HFFc6 (cell line): ENCODE measurements at places on chromosomes 3 and 15. TPM values are rescaled to one million over a fixed set of nuclear protein-coding genes. Genes with fewer than 3 reads are reported as not detected.

DNA sequence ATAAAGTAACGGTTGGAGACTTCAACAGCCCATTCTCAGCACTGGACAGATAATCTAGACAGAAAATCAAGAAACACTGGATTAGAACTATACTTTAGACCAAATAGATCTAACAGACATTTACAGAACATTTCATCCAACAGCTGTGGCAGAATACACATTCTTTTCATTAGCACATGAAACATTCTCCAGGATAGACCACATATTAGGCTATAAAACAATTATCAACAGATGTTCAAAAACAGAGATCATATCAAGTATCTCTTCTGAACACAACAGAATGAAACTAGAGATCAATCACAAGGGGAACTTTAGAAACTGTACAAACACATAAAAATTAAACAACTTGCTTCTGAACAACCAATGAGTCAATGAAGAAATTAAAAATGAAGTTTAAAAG is 133.3 kb downstream of the ADAM10 start:
- no peak for DNase-seq
- peaks cover 73% of the 10 kb centered on the region for H3K36me3 ChIP-seq
- no peaks in the 10 kb centered on the region for H3K27me3 ChIP-seq
- no peak overlapping the region for H3K4me3 ChIP-seq

AP3B2 gene
- not detected in 3 replicates for total RNA-seq

DNA sequence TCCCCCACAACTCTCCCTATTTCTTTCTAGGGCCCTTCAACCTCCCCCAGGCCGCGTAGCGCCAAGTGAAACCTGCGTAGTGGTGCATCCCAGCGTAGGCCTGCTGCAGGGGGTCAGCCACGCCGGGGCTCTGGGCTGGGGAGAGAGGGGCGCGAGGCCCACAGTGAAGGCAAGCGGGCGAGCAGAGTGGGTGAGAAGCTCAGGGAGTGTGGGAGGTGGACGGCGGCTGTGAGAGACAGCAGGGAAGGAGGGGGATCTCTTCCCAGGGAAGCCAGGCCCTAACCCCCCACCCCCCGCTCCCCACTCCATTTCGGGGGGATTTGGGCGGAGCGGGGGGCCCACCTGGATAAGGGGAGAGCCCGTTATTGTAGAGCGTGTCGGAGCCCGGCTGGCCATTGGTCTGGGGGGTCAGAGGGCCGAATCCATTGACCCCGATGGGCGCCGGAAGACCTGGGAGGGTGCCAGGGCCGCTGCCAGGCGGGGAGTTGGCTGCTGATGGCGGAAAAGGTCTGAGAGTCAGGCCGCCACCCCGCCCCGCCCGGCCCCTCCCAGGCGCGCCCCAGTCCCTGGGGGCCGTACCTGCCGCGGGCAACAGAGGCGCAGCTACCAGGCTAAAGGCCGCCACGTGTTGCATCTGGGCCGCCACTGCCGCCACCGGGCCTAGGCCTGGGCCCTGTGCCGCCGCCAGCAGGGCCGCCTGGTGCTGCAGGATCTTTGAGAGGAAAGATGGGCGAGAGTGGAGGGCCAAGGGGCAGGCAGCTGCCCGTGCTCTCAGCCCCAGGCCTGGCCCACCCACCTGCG is 16.6 kb upstream of the PARP6 start:
- peaks cover 31% of the 10 kb centered on the region for H3K27me3 ChIP-seq
- DNase-seq = no peak
- no peaks in the 10 kb centered on the region for H3K36me3 ChIP-seq

GRCh38 chr3:52221563-52222318 is 3.7 kb downstream of the TLR9 start:
- no peak overlapping the region for H3K27ac ChIP-seq
- peaks cover 10% of the 10 kb centered on the region for H3K4me1 ChIP-seq
- no peak for DNase-seq
- H3K4me3 ChIP-seq = no peak overlapping the region

COL6A5 gene
- not detected in 2 replicates for total RNA-seq

- no peak overlapping the region for H3K27ac ChIP-seq
- peaks cover 9% of the 10 kb centered on the region for H3K4me1 ChIP-seq
- peaks cover 18% of the 10 kb centered on the region for H3K27me3 ChIP-seq
- H3K4me3 ChIP-seq = peak overlapping the region; percentile 76
- no peak for DNase-seq
Measured at GRCh38 chr15:78811825-78812183, 540 bp upstream of the ADAMTS7 start.

SATB1 gene
- 2.2 to 3.6 TPM (median 2.8 TPM) in 3 replicates for total RNA-seq

DNA sequence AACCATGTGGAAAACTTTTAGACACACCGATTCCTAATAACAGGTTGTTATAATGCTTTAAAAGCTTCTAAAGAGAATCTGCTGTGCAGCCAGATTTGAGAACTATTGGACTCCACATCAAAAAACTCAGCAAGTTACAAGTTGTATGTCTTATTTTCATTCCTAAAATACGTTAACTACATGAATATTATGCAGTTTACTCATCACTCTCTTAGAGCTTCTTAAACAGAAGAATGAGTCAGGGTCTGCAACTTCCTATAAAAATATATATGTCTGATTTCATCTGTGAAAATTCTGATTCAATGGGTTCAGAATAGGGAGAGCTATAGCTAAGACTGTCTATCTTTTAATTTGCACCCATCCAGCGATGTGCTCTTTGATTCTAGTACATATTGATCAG is 244.2 kb upstream of the EPHA3 start:
- no peaks in the 10 kb centered on the region; the same call in 1 of the 2 replicates for H3K27me3 ChIP-seq
- H3K4me1 ChIP-seq = no peaks in the 10 kb centered on the region; the same call in 1 of the 2 replicates
- H3K27ac ChIP-seq = no peak overlapping the region
- H3K36me3 ChIP-seq = no peaks in the 10 kb centered on the region; the same call in 1 of the 2 replicates
- no peak overlapping the region for H3K4me3 ChIP-seq

GRCh38 chr3:185549122-185549521 is 3.3 kb downstream of the LIPH start:
- no peaks in the 10 kb centered on the region for H3K36me3 ChIP-seq
- peak; percentile 98 for DNase-seq
- peak overlapping the region; percentile 57 for H3K4me3 ChIP-seq
- peak overlapping the region; percentile 64 for H3K27ac ChIP-seq

DNA sequence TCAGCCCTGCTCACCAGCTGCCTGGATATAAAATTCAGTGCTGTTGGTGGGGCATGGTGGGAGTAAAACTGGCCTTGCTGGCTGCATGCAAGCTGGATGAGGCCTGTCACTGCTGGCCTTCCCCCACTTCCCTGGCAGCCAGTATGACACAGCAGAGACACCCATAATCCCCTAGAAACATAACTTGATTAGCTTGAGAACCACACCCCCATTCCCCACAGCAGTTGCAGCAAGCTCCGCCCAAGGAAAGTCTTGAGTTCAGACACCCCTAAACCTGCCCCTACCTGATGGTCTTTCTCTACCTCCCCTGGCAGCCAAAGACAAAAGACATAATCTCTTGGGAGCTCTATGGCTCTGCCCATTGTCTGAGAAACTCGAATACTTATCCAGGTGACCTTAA is 405.1 kb upstream of the NECTIN3 start:
- no peak overlapping the region for H3K27ac ChIP-seq
- H3K4me3 ChIP-seq = no peak overlapping the region
- no peak for DNase-seq
- H3K36me3 ChIP-seq = peaks cover 46% of the 10 kb centered on the region

DNA sequence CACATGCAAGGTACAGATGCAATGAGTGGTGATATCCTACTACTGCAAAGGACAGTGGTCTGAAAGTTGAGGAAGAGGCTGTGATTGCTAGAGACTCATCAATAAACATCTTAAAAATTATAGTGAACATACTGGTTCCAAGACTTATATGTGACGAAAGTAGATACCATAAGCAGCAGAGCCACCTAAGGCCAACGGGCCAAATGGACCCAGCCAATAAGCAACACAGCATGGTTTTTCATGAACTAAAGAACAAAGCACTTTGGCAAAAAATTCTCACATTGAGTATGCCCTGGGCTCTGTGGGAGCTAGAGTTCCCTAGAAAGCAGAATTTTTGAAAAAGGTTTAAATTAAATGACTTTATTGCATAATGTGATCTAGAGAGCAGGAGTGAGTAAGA is 272.1 kb downstream of the SI start:
- no peak overlapping the region for H3K4me3 ChIP-seq
- no peak for DNase-seq
- no peaks in the 10 kb centered on the region for H3K4me1 ChIP-seq
- no peak overlapping the region for H3K27ac ChIP-seq
- no peaks in the 10 kb centered on the region for H3K27me3 ChIP-seq

DNA sequence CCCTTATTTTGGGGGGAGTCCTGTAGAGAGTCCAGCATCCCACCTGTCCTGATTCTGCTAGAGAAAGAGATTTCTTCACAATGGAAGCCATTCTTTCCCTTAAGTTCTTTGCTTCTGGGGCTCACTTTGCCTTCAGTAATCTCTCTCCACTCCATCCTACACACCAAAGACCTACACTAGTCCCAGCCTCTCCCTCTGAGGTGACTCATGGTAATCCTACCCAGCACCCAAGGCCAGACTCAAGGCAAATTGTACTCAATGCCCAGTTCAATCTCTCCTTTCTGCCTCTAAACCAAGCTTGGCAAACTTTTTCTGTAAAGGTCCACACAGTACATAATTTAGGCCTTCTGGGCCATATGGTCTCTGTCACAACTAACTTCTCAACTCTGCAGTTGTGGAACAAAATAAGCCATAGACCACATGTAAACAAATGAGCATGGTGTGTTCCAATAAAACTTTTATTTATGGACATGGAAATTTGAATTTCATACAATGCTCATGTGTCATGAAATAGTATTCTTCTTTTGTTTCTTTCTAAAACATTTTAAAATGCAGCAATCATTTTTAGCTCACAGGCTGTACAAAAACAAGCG is 72.5 kb downstream of the MRPL46 start:
- no peak overlapping the region for H3K4me3 ChIP-seq
- no peak for DNase-seq
- H3K27me3 ChIP-seq = peaks cover 4% of the 10 kb centered on the region
- no peaks in the 10 kb centered on the region for H3K36me3 ChIP-seq
- H3K4me1 ChIP-seq = peaks cover 29% of the 10 kb centered on the region
- no peak overlapping the region for H3K27ac ChIP-seq

DNA sequence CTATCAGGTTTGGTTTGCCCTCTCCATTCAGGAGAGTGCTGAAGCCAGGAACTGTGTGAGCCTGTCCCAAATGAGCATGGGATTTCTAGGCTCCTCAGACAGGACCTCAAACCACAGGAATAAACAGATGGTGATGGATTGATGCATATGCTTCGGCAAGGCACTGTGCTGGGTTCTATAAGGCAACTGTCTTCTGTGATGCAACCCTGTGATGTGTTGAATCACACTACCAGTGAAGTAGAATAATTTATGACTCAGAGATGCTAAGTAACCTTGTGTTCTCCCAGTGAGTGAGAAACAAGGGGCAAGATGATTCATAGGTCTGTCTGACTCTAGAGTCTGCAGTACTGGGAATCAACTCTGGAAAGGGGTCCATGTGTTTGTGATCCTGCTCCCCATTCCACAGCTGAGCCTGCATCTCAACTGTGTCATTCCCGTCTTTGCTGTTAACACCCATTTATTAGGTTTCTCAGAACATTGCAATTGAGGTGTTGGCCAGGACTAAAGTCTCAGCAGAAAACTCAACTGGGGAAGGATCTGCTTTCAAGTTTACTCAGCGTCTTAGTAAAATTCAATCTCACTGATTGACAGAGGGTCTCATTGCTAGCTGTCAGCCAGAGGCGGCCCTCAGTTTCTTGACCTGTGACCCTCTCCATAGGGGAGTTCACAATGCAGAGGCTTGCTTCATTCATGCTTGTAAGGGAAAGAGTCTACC is 510.1 kb upstream of the CFAP20DC start:
- H3K27ac ChIP-seq = peak overlapping the region; percentile 37; the same call in 1 of the 2 replicates
- H3K4me1 ChIP-seq = peaks cover 32% of the 10 kb centered on the region
- H3K4me3 ChIP-seq = no peak overlapping the region
- peaks cover 1% of the 10 kb centered on the region; the same call in 1 of the 2 replicates for H3K27me3 ChIP-seq
- peak; percentile 63 for DNase-seq

DUOXA2 gene
- not detected in 2 replicates for total RNA-seq

GRCh38 chr3:178086144-178086825 is 450.0 kb upstream of the KCNMB2 start:
- H3K27ac ChIP-seq = no peak overlapping the region
- DNase-seq = no peak
- peaks cover 30% of the 10 kb centered on the region for H3K4me1 ChIP-seq
- H3K4me3 ChIP-seq = no peak overlapping the region
- no peaks in the 10 kb centered on the region for H3K27me3 ChIP-seq

DNA sequence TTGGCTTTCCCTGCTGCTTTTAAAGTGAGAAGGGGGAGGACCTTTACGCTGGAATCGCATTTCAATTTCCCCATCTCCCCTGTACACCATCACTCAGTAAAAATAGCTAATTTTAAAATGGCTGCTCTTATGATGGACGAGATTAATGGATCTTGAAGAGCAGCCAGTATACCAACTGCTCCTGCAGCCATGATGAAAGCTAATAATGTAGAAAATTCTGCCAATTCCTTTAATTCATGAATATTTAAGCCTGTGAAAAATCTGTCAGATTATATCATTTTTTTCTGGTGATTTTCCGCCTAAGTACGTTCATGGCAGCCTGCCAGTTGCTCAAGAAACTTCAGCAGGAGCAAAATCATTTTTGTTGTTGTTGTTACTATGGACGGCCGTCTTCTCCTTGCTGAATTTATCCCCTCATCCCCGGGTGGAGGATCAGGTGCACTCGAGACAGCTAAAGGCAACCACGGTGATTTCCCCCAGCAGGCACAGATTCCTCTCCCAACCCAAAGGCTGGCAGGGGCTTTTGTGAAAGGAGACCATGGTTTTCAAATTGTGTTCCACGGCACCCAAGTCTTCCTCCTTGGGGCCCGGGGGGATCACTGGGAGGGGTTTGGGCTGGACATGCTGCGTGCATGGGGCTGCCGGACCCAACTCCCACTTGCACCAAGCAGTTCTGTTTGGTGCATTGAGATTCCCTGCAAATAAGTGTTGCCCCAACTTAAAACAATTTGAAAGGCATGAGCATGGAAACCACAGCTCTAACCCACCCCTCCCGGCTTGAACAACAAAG is 289.6 kb downstream of the UACA start:
- H3K27me3 ChIP-seq = peaks cover 52% of the 10 kb centered on the region
- H3K36me3 ChIP-seq = no peaks in the 10 kb centered on the region
- peaks cover 18% of the 10 kb centered on the region for H3K4me1 ChIP-seq
- no peak overlapping the region for H3K27ac ChIP-seq
- no peak overlapping the region for H3K4me3 ChIP-seq

GRCh38 chr15:92930776-92931175 is 30.7 kb downstream of the CHD2 start:
- no peaks in the 10 kb centered on the region for H3K27me3 ChIP-seq
- peak overlapping the region; percentile 5 for H3K4me3 ChIP-seq
- H3K4me1 ChIP-seq = peaks cover 71% of the 10 kb centered on the region
- H3K27ac ChIP-seq = peak overlapping the region; percentile 74

DNA sequence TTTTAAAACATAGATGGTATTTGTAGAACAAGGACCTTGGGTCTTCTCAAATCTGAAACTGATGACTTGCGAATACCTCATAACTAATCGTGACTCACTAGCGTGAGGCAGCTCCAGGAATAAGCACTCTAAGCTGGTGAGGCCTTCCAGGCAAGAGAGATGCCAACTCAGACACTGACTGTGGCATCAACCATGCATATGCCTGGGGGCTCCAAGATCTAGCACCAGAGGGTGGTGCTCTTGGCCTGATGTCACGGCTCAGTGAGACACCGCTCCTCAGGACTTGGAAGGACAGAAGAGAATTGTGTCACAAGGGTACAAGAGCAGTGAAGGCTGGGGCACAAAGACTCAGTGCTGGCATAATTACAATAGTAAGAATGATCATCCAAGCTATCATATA is 125.0 kb upstream of the TRIM42 start:
- no peaks in the 10 kb centered on the region for H3K36me3 ChIP-seq
- no peak overlapping the region for H3K4me3 ChIP-seq
- DNase-seq = no peak
- H3K27me3 ChIP-seq = peaks cover 3% of the 10 kb centered on the region; the same call in 1 of the 2 replicates

CASR gene
- total RNA-seq = not detected in 3 replicates
